ENCODE measurements at places on chromosomes 5 and 9. TPM values are rescaled to one million over a fixed set of nuclear protein-coding genes. Genes with fewer than 3 reads are reported as not detected.

DNA sequence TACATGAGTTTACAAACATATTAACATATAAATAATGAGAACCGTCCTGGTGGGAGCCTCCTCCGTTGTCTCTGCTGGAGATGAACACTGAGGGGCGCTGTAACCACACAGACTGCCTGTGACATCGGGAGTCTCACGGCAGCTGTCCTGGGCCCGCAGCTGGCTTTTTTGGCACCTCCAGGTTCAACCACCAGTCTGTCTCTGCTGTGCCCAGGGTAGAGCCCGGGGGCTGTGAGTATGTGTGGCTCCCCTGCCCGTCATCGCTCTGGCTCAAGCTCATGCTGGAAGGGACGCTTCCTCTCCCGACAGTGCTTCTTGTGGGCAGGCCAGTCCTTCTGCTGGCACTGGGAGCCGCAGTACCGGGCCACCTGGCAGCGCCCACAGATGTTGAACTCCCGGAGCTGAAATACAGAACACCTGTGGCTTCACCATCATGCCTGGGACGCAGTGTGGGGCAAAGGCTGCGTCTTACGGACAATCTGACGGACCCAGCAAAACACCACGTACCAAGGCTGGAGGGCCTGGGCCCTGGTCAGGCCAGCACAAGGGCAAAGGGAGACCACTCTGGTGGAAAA is 3.6 kb upstream of the DPH7 start:
- no peak for DNase-seq

DNA sequence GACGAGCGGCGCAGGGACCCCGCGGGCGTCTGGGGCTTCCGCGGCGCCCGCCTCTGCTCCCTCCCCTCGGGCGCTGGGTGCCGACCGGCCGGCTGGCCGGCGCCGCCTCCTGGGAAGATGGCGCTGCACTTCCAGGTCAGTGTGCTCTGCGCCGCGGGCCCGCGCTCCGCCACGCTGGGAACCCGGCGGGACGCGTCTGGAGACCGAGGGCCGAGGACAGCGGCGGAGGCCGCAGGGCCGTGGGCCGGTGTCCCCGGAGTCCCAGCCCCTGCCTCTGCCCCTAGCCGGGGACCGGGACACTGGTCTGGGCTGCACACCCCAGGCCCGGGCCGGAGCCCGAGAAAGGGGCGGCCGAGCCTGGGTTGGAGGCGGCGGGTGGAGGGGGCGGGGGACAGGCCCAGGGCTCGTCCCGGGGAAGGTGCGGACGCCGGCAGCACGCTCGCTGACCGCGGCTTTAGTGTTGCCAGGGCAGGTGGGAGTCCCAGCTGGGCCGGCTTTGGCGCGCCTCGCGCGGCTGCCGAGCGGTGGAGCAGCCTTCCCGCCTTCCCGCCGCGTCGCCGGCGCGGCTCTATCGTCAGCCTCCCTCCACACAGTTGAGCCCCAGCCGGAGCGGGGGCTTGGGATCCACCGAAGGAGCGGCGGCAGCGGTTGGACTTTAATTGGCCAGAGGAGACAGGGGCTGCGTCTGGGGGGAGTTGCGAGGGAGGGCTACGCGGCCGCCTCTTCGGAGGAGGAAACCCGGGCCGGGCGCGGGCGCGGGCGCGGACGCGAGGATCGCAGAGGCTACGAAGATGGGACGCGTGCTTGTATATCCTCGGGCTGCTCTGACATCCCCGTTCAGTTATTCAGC is at the start of gene RANBP17:
RANBP17 (plus strand) TSS at position 102 of the 850 bp plus-strand sequence.
- peak; percentile 10 for DNase-seq

DNA sequence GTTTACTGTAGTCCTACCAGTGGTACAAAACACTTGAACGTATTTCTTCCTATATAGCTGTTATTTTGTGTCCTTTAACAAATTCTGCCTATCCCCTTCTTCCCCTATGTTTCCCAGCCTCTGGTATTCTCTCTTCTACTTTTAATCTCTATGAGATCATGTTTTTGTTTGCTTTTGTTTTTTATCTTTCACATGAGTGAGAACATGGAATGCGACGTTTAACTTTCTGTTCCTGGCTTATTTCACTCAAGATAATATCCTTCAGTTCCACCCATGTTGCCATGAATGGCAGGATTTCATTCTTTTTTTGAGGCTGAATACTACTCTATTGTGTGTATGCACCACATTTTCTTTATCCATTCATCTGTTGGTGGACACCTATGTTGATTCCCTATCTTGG is 634.4 kb upstream of the WWC1 start:
- no peak for DNase-seq

- no peak for DNase-seq
Observed at GRCh38 chr5:40484495-40484894, 195.2 kb upstream of the PTGER4 start.

- no peak for DNase-seq
Observed at GRCh38 chr5:65076251-65076869, 307.6 kb downstream of the CWC27 start.

DNA sequence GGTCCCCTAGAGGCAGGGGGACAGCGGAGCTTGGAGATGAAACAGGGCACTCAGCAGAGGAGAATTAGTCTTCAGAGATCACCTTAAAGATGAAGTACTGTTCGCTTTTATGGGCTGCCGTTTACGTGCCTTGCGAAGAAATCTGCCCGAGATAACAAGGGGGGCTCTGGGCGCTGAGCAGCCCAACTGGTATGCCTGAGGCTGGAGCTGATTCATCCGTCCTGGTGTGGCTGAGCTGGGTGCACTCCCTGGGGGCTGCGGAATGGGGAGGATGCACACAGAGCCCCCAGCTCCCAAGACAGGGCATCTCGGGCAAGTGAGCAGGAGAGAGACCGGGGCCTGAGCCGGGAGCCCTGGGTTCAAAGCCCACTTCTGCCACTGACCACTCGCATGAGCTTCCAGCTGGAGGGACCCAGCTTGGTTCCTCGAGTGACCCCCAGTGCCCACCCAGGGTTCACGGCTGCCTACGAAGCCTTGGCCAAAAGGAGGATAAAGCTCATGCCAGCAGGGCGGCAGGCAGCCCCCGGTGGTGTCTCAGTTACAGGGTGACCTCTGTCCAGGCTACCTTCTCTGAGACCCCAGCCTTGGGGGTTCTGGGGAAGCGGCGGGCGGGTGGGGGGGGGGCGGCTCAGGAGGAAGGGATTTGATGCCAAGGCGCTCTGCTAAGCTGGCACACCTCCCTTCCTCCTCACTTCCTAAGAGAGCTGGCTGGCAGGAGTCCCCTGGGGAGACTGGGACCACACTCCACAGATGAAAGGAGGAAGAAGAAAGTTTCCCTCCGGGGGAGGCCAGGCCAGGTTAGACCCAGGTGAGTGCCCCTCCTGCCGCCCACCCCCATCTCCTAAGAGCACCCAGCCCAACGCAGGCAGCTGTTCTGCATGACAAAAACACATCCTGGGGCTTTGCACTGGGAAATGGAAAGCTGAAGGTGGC is 5.7 kb downstream of the FIBCD1 start:
- DNase-seq, result no peak

- DNase-seq, result no peak
Observed at GRCh38 chr5:89698028-89698427, 711.5 kb downstream of the CETN3 start.

The ASTN2 gene
- total RNA-seq, result 2.1 TPM

The FGD3 gene
- total RNA-seq, result not detected

The C9orf57 gene
- not detected for total RNA-seq

The GKAP1 gene
- 2.7 TPM for total RNA-seq

The CD14 gene
- 0.26 TPM for total RNA-seq

The ARRDC3 gene
- 48.9 TPM for total RNA-seq
